ENCODE measurements at places on chromosomes 2 and 18.

GRCh38 chr2:36951574-36951973 is 14.8 kb downstream of the STRN start:
- no peak for DNase-seq

DNA sequence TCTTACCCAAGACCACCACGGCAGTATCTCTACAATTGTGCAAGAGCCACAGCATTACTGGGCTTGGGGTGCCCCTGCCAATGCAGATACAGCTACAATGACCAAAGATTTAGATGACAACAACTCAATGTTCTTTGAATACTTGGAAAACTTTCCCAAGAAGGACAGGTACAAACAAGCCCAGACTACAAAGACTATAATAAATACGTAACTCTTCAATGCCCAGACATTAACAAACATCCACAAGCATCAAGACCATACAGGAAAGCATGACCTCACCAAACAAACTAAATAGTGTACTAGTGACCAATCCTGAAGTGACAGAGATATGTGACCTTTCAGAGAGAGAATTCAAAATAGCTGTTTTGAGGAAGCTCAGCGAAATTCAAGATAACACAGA is 62.8 kb downstream of the ICA1L start:
- DNase-seq = no peak

DNA sequence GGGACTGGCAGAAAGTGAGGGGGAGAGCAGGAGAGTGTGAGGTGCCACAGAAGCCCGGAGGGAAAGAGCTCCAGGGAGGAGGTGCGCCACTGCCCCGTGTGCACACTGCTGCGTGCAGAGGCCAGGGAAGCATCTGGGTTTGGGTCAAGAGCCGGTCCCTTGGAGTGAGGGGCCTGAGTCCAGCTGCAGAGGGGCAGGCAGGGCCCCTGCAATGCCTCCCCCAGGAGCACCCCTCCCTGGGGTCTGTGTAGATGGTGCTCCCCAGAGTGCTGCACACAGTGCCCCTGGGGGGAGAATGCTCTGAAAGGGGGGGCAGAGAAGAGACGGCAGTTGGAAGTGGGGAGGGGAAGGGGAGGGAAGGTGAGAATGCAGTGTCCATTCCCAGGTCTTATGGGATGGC is 3.7 kb upstream of the LIMS2 start:
- DNase-seq = no peak

DNA sequence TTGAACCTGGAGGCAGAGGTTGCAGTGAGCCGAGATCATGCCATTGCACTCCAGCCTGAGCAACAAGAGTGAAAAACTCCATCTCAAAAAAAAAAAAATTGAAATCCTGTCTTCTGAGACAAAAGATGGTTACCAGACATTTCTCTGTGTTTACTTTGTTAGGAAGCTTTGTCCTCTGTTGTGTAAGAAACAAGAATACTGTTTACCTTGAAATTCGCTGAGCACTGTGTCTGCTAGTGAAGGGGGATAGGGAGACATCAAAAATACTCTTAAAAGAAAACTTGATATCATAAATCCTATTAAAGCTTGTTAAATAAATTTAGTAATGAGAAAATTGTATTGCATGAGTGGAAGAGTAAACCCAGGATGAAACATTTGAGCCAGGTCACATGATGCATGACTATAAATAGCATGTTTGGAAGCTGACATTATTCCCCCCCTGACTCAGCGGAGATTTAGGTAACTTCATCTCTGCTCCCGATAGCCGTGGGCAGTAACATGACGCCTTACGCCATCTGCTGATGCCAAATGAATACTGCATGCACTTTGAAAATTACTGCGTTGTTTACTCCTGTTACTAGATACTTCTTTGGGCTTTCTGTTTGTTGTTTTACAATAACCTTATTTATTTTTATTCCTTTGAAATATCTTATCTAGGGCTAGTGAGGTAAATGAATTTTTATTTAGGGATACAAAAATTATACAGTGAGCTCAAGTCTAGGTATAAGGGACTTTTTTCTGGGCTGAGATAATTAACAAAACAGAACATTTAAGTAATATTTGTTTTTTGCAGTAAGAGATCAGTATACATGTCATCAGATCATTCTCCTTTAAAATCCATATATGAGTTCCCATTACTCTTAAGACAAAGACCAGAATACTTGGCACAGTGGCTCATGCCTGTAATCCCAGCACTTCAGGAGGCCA is 134.9 kb downstream of the MAP3K20 start:
- DNase-seq = no peak

DNA sequence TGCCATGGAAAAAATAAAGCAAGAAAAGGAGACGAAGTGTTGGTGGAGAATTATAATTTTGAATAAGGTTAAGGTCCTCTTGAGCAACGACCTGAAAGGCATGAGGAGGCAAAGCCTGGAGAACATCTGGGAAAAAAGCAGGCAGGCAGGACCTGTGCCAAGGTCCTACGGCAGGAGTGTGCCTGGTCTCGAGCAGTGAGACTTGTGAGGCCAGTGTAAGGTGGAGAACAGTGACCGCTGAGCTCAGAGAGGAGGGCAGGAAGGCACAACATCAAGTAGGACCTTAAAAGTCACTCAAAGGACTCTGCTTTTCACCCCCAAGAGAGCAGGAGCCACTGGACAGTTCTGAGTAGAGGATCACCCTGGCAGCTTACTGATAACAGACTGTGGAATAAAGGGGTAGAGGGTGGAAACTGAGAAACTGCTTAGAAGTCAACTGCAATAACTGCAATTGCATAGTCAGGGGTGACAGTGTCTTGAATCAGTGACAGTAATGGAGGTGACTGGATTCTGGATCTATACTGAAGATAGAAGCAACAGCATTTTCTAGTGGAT is 3.5 kb downstream of the NOL10 start:
- no peak for DNase-seq

GRCh38 chr2:169107645-169108044 is 38.3 kb downstream of the DHRS9 start:
- DNase-seq = no peak

DNA sequence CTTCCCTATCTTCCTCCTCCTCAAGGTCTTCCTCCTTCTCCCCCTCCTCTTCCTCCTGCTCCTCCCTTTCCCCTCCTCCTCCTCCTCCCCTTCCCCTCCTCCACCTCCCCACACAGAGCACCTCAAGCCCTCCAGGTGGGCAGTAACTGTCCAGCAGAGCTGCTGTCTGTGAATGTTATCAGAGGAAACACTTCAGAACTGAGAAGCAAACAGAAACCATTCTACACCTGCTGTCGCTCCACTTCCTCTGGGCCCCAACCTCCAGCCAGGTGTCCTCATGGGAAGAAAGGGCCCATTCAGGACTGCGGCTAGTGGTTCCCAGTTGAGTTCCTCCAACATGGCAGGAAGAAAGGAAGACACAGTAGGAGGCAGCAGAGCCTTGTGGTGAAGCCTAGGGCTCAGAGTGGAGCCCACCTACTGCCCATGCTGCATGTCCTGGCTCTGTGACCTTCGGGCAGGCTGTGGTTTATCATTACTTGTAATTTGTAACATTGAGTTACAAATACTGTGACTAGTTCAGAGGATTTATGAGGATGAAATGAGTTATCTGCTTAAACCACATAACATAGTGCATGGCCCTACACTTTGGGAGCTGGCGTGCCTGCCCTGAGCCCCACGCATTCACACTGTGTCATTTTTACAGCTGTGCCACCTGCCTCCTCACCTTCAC is 165.9 kb upstream of the ID2 start:
- no peak for DNase-seq

GRCh38 chr2:144162652-144163051 is 357.3 kb downstream of the ZEB2 start:
- no peak for DNase-seq

- DNase-seq = no peak
Observed at GRCh38 chr2:123640685-123641335, 384.3 kb upstream of the CNTNAP5 start.

DNA sequence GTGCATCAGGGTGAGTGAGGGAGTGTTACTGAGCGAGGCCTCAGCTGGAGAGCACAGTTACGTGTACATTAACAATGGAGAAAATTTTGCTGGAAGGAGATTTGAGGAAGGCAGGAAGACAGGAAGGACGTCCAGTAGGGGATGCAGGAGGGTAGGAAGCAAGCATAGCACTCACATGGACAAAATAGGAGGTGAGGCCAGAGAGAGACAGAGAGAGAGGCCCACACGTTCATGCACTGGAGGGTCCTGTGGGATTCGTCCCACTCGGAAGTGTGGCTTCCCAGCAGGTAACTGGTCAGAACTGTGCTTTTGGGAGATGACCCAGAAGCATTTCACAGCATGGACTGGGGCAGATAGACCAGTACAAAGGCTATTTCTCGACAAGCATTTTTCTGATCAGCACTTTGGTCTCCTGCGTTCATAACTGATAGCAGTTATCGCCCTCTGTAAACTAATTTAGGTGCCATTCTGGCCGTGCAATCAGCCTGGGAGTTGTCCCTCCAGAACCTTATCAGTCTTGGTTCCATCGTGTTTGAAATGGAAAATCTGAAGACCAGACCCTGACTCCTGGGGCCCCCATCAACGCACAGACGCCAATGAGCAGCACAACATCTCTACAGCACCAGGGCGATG is 5.7 kb downstream of the LCT start:
- DNase-seq = no peak

GRCh38 chr2:240922245-240922981 is 16.3 kb downstream of the CROCC2 start:
- DNase-seq = no peak

- no peak for DNase-seq
Observed at GRCh38 chr18:40371673-40372072, 1583.4 kb upstream of the PIK3C3 start.

DNA sequence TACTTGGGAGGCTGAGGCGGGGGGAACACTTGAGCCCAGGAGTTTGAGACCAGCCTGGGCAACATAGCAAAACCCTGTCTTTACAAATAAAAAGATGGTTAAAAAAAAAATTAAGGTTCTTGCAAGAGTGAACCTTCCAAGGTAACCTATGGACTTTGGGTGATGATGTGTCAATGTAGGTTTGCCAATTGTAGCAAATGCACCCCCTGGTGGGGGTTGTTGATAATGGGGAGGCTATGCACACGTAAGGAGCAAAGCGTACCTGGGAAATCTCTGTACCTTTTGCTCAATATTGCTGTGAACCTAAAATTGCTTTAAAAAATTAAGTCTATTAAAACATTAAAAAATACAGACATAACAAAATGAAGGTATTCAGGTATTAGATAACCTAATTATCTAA is 70.4 kb downstream of the CWC22 start:
- no peak for DNase-seq

All from cerebellar nuclear complex (tissue), 1 donor.